Central memory CD8-positive, alpha-beta T cell (primary cell): ENCODE measurements at places on chromosomes 7 and 10.

- no peak for DNase-seq
Measured at GRCh38 chr7:831596-832166, 595 bp upstream of the SUN1 start.

GRCh38 chr7:153588586-153588985 lies 463.6 kb upstream of the DPP6 start:
- no peak for DNase-seq

- no peak for DNase-seq
Measured at GRCh38 chr7:47937065-47937687, 11.1 kb downstream of the PKD1L1 start.

DNA sequence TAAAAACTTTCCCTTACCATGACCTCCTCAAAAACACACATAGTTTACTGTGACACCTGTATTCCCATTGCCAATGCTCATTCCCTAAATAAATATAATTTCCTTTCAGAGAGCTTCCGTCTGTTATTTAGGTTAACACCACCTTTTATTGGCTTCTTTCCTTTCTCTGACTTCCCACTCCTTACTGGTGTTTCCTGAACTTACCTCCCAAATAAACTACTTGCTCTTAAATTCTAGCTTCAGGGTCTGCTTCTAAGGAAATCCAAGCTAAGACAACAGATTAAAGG lies 67.4 kb upstream of the ZNF746 start:
- DNase-seq = no peak

GRCh38 chr10:48589266-48589665 lies 15.6 kb downstream of the ARHGAP22 start:
- no peak for DNase-seq

DNA sequence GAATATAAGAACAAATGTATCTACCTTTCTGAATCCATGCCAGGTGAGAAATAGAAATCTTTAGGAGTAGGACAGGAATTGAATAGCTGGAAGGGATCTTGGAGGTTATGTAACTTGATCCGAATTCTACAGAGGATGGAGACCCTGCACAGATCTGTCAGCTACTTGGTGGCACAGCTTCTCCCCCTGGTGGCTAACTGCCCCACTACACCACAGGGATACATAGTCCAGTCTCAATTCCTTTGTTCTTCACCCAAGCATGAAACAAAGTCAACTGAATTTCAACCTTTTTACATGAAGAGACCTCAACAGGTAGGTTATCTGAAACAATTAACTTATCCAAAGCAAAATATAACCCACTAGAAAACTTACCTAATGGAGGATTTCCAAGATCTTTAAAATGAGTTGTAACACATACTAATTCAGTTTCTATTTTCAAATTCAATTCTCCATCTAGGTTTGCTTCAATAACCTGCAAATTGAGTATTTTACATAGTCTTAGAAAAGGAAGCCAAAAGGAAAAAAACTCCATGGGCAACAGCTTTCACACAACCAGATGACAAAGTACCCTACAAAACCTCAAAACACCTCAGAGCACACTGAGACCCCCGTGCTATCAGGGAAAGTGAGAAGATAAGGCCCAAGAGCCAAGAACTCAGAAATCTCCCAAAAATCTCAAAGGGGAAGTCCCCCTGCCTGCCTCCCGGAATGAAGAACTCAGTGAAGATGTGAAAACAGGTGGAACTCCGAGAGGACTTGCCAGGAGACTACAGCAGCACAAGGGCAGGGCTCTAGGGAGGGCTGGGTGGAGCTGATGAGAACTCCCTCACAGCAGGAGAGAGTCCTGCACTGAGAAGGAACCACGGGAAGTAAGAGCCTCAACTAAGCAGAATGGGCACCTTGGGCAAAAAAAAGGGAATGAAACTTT lies 10.3 kb downstream of the HUS1 start:
- DNase-seq = peak; percentile 24

- DNase-seq = no peak
Measured at GRCh38 chr10:75613685-75614504, 182.5 kb downstream of the LRMDA start.

DNA sequence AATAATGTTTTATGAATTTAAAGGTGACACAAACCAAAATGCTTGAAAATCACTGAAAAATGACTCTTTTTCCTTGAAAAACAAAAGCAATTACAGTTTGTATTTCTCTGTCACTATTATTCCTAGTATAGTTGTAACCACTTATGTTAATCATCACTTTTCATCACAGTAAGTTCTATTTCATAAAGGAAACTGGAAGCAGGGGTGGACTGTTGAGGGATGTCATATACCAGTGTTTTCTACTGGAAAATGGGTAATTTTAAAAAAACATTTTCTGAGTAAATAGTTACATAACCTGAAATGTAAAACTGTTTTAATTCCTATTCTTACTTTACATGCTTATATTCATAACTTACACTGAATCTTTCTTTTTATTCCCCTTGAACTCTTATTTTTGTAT lies 32.2 kb upstream of the SFMBT2 start:
- no peak for DNase-seq

GRCh38 chr7:54349229-54349628 lies 192.9 kb upstream of the VSTM2A start:
- DNase-seq = no peak

- no peak for DNase-seq
Measured at GRCh38 chr10:74039561-74040145, 41.7 kb downstream of the VCL start.

- DNase-seq = no peak
Measured at GRCh38 chr7:106895246-106895864, 30.3 kb downstream of the PIK3CG start.

GRCh38 chr10:33153251-33153967 lies 181.1 kb downstream of the NRP1 start:
- DNase-seq = no peak

- DNase-seq = no peak
Measured at GRCh38 chr7:124460056-124460450, 305.5 kb downstream of the GPR37 start.

DNA sequence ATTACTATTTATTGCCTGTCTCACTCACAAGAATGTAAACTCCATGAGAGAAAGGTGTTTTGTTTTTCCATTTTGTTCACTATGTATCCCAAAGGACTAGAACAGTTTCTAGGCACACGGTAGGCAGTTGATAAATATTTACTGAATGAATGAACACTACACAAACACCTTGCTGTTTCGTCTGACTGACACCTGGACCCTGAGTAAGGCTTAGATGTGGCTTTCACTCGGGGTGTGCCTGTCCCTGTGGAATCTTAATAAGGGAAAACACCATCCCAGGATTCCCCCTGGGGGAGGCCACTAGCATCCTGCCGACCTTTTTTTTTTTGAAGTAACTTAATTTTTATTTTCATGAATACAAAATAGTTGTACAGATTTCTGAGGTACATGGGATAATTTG lies 66.6 kb upstream of the STEAP1B start:
- no peak for DNase-seq

GRCh38 chr10:130403153-130404075 lies 267.2 kb downstream of the GLRX3 start:
- no peak for DNase-seq

DNA sequence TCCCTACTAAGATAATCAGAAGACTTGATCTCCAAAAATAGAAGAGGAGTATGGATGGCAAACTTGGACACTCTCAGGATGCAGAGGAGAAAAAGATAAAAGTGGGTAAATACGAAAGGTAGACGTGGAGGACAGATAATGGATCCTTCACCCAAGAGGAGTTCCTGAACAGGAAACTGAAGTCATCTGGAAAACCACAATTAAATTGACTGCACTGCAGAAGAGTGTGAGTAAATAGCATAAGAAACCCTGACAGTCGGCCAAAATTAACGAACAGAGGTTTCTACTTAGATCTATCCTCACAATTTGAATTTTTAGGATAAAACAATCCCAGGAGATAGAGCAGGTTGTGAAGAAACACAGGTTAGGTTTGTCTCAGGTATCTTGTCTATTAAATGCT lies 70.5 kb downstream of the SDK1 start:
- DNase-seq = no peak

- DNase-seq = no peak
Measured at GRCh38 chr7:2668401-2668800, 19.6 kb upstream of the AMZ1 start.

DNA sequence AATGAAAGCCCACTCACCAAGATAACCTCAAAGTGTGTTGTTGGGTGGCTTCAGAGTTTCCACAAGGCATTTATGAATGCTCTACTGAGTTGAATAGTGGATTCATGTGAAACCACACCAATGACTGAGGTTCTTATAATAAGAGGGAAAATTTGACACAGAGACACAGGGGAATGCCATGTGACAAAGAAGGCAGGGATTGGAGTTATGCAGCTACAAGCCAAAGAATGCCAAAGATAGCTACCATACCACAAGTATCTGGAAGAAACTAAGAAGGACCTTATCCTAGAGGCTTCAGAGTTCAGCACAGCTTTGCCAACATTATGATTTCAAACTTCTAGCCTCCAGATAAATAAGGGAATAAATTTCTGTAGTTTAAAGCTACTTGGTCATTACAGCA lies 68.0 kb upstream of the PCDH15 start:
- no peak for DNase-seq

GRCh38 chr7:152587366-152587765 lies 88.6 kb downstream of the XRCC2 start:
- DNase-seq = no peak

DNA sequence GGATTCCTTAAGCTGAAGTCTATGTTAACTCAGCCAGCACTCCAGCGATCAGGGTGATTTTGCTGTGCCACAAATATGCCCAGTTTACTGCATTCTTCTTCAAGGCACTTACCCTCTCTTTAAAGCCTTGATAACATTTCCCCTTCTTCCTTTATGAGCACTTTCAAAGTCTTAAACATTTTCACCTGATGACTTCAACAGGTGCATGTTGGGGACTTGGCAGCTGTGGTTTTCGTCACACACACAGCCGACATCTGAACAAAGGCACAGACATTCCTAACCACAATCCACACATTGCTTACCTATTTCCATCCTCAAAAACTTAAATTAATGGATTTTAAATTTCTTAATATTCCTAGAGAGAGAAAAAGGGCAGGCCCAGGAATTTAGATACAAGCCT lies 331.5 kb downstream of the CRPPA start:
- DNase-seq = no peak

- no peak for DNase-seq
Measured at GRCh38 chr10:36325815-36326214, 683.7 kb upstream of the FZD8 start.

GRCh38 chr10:44054046-44054445 lies 330.9 kb downstream of the CXCL12 start:
- no peak for DNase-seq

- DNase-seq = no peak
Measured at GRCh38 chr10:101597091-101597900, 9.2 kb downstream of the DPCD start.

- DNase-seq = no peak
Measured at GRCh38 chr10:26909753-26910152, 49.0 kb upstream of the ABI1 start.

DNA sequence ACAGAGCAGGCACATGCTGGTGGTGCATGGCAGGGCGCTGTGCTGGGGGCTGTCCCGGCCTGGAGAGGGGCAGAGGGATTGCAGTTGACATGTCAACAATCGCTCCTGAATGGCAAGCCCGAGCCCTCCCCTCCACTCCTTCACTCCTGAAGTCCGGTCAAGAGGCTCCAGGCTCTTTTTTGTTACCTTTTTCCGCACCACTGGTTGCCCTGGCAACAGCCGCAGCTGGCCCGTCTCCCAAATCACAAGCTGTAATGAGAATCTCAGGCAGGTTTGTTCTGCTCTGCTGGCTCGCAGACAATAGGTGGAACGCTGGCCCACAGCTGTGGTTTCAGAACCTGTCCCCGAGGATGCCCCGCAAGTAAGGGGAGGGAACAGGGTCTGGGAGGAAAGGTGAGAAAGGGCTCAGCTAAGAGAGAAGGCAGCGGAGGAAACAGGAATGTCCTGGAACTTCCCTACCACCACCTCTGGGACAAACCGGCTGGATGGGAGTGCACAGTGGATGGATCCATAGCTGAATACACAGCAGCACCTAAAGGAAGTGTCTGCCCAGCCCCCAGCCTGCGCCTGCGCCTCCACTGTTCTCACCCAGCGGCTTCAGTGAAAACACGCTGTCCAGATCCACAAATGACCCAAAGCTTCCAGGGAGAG lies 58.9 kb downstream of the CALML3 start:
- no peak for DNase-seq

GRCh38 chr10:125294109-125294508 lies 133.7 kb upstream of the CTBP2 start:
- no peak for DNase-seq

DNA sequence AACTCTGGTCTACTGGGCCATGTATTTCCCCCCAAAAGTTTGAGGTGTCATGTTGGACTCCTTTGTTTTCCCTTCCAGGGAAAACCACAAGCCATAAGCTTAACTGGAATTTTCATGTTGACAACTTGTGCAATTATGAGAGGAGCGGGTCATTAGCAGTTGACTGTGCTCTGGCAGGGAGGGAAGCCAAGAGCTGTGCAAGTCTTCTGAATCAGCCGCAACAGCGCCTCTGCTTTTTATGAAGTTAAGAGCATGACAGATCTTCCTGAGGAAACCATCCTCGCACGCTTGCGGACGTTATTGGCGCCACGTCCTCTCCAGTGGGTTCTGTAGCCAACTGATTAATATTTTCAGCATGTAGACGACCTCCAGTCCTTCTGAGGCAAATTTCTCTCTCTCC lies 148.7 kb upstream of the MKI67 start:
- DNase-seq = no peak

DNA sequence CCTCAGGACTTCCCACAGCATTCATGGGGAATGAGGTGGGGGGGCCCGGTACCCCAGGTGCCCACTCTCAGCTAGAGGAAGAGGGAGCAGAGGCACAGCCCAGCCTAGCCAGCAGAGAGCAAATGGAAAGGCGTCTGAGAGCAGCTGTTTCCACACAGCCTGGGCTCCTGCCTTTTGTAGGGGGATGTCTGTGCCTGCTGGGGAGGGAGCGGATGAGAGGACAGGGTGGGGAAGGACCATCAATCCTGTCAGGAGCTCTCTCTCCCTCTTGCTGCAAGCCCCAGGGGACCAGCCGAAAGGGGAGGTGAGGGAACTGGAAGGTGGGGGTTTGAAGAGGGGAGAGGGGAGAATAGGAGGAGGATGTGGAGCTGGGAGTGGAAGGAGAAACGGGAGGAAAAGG lies at the start of gene PKD2L1:
Gene PKD2L1, minus strand, starts transcription at position 150 of the 400 bp plus-strand sequence. Its CDS starts 125 bp downstream, at position 25.
- DNase-seq = no peak

GRCh38 chr10:100600218-100600617 lies 64.5 kb downstream of the HIF1AN start:
- no peak for DNase-seq

DNA sequence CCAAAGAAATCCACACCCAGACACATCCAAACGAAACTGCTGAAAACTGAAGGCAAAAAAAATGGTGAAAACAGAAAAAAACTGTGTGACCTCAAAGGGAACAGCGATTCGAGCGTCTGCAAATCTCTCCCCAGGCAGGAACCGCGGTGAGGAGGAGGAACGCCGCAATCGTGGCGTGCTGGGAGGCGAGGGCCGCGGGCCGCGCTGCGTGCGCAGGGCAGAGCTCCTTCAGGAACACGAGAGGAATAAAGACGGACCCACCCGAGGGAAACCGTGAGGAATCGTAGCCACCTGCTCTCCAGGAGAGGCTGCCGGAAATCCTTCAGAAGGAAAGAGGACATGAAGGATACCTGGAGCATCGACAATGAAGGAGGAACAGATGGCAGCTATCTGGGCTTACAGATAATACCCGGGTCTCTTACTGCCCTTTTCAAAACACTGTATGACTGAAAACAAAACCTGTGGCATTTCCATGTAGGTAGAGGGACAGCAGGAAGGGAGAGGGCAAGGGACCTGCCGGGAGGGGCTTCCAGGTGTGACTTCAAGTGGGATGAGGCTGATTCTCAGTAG lies 266.0 kb downstream of the MAD1L1 start:
- DNase-seq = no peak
